Cardiac muscle cell (in vitro differentiated cells and primary cell): ENCODE measurements at places on chromosomes 2 and 18. TPM values are rescaled to one million over a fixed set of nuclear protein-coding genes. Genes with fewer than 3 reads are reported as not detected.

BCL11A gene
- polyA plus RNA-seq = 19.8 and 20.7 TPM in 2 replicates

PLEK gene
- 0.21 TPM in 1 of 2 replicates, not detected in the other for polyA plus RNA-seq

TBR1 gene
- polyA plus RNA-seq = 0.19 TPM in 1 of 2 replicates, not detected in the other

DNAJC5G gene
- polyA plus RNA-seq = 4.4 and 7.5 TPM in 2 replicates

PROM2 gene
- polyA plus RNA-seq = 1.4 and 2.3 TPM in 2 replicates

ACOXL gene
- polyA plus RNA-seq = 0.89 and 4.0 TPM in 2 replicates

AQP12A gene
- polyA plus RNA-seq = 0.50 TPM in 1 of 2 replicates, not detected in the other

WBP1 gene
- polyA plus RNA-seq = 156 and 170 TPM in 2 replicates

DHRS9 gene
- 0.57 and 1.4 TPM in 2 replicates for polyA plus RNA-seq

GAD1 gene
- polyA plus RNA-seq = 0.39 TPM in 1 of 2 replicates, not detected in the other

DCAF17 gene
- 9.5 and 9.7 TPM in 2 replicates for polyA plus RNA-seq

SP3 gene
- 36.0 and 54.6 TPM in 2 replicates for polyA plus RNA-seq

TCF23 gene
- not detected in 2 replicates for polyA plus RNA-seq

CD302 gene
- polyA plus RNA-seq = 0.65 and 1.3 TPM in 2 replicates

SERPINB4 gene
- polyA plus RNA-seq = not detected in 2 replicates

CFAP65 gene
- 0.12 and 0.45 TPM in 2 replicates for polyA plus RNA-seq

KCNG3 gene
- 0.20 TPM in 1 of 2 replicates, not detected in the other for polyA plus RNA-seq

TMEM247 gene
- polyA plus RNA-seq = not detected in 2 replicates

HAAO gene
- 0.43 and 0.79 TPM in 2 replicates for polyA plus RNA-seq

PDCL3 gene
- 33.1 and 34.1 TPM in 2 replicates for polyA plus RNA-seq

ST8SIA5 gene
- 0.09 and 0.83 TPM in 2 replicates for polyA plus RNA-seq

SLC66A3 gene
- 7.1 and 15.5 TPM in 2 replicates for polyA plus RNA-seq

HOXD11 gene
- polyA plus RNA-seq = not detected in 2 replicates
